HS-27A (cell line): ENCODE measurements at places on chromosomes 7 and 10.

- no peak for DNase-seq
Measured at GRCh38 chr10:73910764-73911552, at the start of gene PLAU. TSS of gene PLAU (plus strand) at chr10:73911132. CDS start at chr10:73911556, 424 bp downstream.

- no peak for DNase-seq
Measured at GRCh38 chr7:94245500-94245899, 149.2 kb upstream of the COL1A2 start.

DNA sequence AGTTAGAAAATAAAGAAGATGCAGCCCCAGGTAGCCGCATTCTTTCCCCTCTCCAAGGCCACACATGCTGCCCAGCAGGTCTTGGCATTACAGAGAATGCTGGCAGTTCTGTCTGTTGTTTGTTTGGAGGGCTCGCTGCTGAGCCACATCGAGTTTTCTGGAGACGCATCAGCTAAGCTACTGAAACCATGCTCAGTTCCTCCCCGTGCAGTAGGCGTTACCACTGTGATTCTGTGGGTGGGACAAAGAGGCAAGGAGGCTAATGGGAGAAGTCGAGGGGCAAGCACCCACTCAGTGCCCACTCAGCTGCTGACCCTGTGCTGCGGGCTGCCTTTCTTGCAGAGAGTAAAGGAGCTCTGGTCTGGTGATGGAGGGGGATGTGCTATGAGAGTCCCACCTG lies 15.5 kb upstream of the GTPBP4 start:
- no peak for DNase-seq

DNA sequence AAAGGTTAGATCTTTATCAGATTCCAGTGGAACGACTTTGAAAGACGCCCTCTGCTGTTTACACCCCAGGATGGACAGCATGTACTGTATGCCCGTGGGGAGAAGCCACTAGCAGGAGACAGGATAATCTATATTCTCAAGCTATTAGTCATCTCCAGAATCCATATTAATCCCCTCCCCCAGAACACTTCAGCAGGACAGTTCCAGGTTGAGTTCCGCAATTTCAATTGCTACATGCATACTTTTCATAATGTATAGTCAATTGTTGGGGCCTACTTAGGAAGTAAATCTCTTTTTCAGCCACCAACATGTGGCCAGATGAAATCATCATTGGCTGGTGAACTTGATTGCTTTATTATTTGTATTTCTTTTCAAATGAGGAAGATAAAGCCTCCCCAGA lies 313.1 kb upstream of the SMIM30 start:
- no peak for DNase-seq

DNA sequence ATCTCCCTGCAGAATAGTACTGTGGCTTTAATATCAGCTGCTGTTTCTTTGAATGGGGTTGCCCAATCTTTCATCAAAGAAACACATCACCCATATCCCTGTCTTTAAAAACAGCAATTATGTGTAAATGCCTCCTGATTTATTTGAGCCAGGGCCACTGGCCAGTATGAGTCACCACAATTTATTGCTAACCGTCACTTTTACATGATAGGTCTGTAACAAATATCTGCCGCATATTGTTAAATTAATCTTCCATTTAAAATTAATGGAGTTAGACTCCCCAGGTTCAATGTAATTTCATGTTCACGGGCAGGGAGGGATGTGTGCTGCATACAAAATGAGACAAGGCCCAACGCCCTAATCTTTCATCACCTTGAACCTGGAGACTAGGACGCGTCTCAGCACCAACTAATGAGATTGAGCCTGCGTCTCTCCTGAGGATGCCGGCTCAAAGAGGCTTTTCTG lies 673.4 kb downstream of the AUTS2 start:
- DNase-seq, result no peak

DNA sequence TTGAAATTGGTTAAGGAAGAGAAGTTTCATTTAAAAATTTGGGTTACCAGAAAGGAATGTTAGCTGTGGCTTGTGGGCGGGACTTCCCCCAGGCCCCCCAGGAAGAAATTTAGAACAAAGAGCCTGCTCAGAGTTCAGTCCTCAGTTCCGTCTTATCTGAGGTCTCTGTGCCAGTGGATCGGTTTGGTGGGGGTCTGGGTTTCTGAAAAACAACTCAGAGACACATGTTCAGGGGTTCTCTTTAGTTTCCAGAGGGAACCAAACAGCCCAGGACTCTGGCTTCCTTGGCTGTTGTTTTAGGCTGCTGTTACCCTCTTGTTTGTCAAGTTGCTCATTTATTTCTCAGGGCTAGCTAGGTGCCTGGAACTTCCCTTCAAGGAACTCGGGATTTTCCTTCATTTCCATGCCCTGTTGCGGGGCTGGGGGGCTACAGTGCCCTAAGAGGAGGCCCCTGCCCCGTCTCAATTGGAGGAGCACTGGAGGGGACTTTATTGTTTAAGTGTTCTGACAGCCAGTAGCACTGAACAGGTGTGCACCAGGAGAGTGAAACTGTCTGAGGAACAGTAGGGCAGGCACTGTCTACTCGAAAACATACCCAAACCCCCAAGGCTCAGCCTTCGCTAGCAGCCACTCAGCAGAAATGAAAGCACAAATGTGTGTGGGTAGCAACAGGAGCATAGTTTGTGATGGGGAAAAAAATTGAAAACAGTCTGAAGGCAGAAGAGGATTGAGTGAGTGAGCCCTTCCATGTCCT lies 59.9 kb downstream of the ALOX5 start:
- no peak for DNase-seq
